ENCODE measurements at places on chromosomes 5 and 9. TPM values are rescaled to one million over a fixed set of nuclear protein-coding genes. Genes with fewer than 3 reads are reported as not detected.

DNA sequence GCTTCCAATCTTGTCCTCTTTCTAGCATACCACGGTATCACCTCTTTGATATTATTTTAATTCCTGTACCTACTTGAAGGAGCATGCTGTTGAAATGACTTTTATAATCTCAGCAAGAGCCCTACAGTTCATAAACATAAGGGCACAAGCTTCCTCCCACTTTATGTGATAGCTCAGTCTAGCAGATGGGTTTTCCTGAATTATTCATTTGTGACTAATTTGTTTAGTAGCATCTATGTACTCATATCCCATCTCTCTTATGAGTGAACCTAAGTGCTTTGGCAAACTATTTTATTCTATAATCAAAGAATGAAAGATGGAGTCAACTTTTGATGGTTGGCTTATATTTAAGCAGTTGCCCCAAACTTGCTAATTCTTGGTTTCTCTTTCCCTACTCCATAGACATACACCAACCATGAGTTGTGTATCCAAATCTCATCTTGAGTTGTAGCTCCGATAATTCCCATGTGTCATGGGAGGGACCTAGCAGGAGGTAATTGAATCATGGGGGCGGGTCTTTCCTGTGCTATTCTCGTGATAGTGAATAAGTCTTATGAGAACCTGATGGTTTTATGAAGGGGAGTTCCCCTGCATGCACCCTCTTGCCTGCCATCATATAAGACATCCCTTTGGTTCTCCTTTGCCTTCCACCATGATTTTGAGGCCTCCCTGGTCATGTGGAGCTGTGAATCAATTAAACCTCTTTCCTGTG, 17.7 kb downstream of the TXNDC8 start:
- no peaks in the 10 kb centered on the region for H3K4me1 ChIP-seq
- no peak for DNase-seq

DNA sequence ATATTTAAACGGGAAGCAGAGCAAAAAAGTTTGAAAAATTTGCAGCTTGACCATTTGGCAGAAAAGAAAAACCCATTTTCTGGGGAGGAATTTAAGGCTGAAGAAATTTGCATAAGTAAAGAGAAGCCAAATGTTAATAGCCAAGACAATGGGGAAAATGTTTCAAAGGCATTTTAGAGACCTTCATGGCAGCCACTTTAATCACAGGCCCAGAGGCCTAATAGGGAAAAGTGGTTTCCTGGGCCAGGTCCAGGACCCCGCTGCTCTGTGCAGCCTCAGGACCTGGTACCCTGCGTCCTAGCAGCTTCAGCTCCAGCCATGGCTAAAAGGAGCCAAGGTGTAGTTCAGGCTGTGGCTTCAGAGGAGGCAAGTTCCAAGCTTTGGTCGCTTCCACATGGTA, 507.3 kb downstream of the SLCO4C1 start:
- H3K4me3 ChIP-seq, result no peak overlapping the region
- no peaks in the 10 kb centered on the region for H3K4me1 ChIP-seq
- H3K27me3 ChIP-seq, result no peaks in the 10 kb centered on the region
- H3K27ac ChIP-seq, result no peak overlapping the region
- H3K36me3 ChIP-seq, result no peaks in the 10 kb centered on the region

DNA sequence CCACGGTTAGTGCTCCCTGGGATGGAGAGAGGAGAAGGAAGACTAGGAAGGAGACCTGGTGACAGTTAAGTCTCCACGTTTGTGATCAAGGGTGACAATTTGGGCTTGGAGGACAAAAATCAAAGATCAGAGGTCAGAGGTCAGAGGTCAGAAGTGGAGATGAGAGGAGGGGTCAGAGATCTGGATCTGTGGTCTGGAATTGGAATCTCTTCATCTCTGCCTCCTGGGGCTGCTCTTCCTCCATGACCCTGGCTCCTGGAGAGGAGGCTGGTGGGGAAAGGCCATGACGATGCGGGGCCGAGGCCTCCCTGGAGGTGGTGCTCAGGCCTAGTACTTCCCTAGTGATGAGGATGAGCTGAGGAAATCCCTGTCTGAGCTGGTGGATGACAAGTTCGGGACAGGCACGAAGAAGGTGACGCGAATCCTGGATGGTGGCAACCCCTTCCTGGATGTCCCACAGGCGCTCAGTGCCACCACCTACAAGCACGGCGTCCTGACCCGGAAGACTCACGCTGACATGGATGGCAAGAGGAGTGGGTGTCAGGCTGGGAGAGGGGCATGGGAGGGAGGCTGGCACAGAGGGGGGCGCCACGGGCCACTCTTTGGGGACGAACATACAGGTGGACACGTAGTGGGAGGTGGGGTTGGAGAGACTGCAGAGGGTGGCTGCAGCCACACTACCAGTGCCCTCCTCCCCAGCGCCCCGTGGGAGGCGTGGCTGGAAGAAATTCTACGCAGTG, 41.0 kb downstream of the PSD2 start:
- DNase-seq, result no peak
- no peaks in the 10 kb centered on the region for H3K27me3 ChIP-seq
- no peaks in the 10 kb centered on the region for H3K36me3 ChIP-seq
- H3K4me1 ChIP-seq, result no peaks in the 10 kb centered on the region
- no peak overlapping the region for H3K27ac ChIP-seq

GRCh38 chr5:115325296-115325959, 29.0 kb upstream of the CCDC112 start:
- H3K36me3 ChIP-seq, result no peaks in the 10 kb centered on the region
- no peak overlapping the region for H3K4me3 ChIP-seq
- H3K27me3 ChIP-seq, result peaks cover 4% of the 10 kb centered on the region
- DNase-seq, result no peak
- H3K4me1 ChIP-seq, result no peaks in the 10 kb centered on the region

The CANX gene
- total RNA-seq, result 233 TPM

The GFPT2 gene
- total RNA-seq, result not detected

Measured in natural killer cell (primary cell).